Retinal pigment epithelial cell (primary cell): ENCODE measurements at places on chromosomes 1 and 21.

GRCh38 chr1:155307247-155307740, 1.4 kb upstream of the FDPS start:
- no peak for DNase-seq

GRCh38 chr1:20114021-20114648, 5.2 kb downstream of the PLA2G2D start:
- DNase-seq: no peak

DNA sequence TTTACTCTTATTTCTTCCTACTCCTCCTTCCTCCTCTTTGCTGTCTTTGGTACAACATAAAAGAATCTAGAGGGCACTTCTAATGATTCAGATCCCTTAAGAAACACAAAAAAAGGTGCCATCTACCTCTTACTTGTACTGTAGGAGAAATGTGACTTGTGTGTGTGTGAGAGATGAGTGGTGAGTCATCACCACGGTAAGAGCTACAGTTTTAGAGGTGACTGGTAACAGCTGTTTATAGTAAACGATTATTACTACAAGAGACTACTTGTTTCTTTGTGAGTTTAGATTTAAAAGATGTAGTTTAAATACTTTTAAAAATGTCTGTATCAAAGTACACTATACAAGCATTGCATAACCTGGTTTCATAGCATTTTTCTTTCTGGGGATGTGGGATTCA, 40.4 kb downstream of the SLC35D1 start:
- DNase-seq: no peak

- no peak for DNase-seq
Measured at GRCh38 chr21:46063227-46063626, 34.7 kb upstream of the COL6A2 start.

DNA sequence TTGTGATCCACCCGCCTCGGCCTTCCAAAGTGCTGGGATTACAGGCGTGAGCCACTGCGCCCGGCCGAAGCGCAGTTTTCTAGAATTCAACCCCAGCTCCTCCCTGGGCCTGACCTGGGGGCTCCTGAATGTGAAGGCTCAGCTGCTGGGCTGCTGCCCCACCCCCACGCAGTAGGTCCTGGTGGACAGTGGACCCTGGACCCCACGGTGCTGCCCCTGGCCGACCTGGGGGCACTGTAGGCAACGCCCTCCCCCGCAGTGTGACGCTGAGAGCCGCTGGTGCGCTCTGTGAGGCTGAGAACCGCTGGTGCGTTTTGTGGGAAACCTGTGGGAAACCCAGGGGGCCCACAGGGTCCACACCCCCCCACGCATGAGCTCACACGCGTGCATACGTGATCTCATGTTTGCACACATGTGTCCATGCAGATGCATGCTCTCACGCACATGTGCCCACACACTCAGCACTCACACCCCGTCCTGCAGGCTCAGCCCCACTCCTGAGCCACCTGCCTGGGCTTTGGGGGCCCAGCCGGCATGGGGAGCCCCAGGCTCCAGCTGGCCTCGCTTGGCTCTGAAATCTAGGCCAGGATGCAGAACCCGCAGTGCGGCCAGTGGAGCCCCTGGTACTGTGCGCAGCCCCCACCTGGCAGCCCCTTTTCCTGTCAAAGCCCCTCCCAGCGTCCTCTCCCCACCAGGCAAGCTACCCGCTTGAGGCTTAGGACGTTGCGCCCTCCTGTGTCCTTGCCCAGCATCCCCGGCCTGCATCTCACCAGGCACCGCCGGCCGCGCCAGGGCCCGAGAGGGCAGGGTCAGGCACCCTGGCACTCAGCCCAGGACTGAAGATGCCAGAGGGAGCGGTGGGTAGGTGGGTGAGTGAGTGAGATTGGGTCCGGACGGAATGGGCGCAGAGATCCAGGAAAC, 67.7 kb downstream of the COL18A1 start:
- DNase-seq: peak; percentile 30

DNA sequence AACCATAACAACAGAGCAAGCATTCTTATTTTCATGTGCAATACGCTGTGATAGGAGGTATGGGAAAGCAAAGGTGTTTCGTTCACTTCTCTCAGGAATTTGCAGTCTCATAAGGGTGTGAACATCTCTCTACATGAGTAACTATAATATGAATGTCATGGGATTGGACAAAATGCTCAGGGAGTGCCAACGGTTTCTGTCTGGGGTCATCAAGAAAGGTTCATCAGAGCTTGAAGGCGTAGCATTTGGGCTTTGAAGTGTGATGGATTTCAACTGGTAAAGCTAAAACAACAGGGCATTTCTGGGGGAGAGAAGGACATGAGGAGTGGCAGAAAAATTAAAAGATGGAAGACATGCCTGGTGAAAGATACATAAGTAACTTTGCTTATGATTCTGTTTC, 32.4 kb downstream of the GREM2 start:
- no peak for DNase-seq

- no peak for DNase-seq
Measured at GRCh38 chr1:98947071-98947470, 57.6 kb downstream of the PLPPR5 start.

- no peak for DNase-seq
Measured at GRCh38 chr1:39727932-39728317, 10.8 kb upstream of the PPIE start.

DNA sequence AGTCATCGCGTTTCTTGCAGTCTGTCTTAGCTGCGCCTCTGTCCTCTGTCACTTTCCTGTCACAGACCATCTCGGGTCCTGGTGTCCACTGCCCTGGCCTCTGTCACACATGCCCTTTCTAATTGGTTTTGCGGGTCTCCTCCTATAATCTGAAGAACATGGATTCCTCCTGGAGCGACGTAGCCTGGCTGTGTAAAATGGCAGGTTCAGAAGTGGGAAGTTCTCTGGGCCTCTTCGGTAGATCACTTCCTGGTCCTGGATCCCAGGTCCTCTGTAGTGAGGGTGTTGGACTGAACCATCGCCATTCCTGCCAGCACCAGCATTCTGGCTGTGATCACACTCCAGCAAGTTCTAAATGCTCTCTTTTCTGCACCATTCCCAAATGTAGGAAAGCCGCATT, 857 bp downstream of the FAM3B start:
- DNase-seq: no peak

DNA sequence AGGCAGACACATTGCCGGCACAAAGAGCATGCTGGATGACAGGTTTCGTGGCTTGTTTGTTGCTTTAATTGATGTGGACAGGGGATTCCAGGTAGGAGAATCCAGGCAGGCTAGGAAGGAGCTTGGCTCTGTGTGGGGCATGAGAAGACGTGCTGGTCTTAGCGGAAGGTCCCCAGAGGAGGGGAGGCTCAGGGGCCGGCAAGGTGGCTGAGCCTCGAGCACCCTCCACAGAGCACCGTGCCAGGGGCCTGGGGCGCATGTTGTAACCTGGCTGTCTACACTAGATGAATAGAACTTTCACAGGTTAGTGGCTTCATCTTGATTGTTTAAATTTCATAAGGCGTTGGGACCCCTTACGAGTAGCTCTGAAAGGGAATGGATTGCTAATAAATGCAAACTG, 223.1 kb downstream of the CAMTA1 start:
- DNase-seq: no peak

GRCh38 chr1:225653463-225654276, 747 bp upstream of the ENAH start:
- no peak for DNase-seq

DNA sequence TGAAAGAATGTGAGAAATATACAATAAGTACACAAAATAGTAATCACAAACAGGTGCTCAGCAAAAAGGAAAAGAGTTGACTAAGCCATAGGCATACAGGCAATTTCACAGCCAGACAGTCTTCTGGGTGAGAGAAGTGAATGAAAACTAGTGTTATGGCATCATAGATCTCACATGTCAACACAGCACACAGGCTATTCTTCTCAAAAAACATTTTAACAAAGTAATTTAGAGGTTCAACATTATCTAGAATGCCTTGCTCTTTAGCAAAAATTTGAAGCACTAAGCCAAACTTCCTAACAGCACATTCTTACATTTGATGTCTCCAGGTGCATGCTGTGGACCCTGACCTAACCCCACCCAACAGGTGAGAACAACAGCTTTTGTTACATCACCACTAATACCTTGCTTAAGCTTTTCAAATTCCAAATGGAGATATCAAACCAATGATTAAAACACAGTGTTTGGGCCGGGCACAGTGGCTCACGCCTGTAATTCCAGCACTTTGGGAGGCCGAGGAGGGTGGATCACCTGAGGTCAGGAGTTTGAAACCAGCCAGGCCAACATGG, 30.5 kb downstream of the OTUD7B start:
- DNase-seq: no peak

GRCh38 chr1:64683419-64683818, 61.5 kb upstream of the RAVER2 start:
- DNase-seq: no peak

DNA sequence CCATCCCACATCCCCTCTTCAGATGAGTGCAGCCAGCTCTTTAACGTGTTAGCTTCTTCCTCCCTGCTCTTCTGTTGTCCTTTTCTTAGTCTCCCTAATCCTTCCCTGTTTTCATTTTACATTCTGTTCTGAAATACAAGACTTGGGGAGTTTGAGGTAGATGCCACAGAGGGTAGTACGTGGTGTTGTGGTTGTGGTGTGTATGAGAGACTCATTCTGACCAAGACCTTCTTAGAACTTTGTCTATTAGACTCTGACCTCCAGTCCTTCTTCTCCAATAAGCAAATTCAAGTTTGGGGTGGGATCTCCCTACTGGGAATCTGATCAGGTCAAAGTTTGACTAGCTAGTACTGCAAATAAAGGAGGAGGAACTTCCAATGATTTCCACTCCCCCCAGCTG, 39.5 kb downstream of the CACNA1E start:
- DNase-seq: no peak

GRCh38 chr1:38028671-38029070, 16.1 kb downstream of the UTP11 start:
- DNase-seq: no peak

GRCh38 chr21:43012596-43012995, 38.2 kb downstream of the PKNOX1 start:
- DNase-seq: no peak

DNA sequence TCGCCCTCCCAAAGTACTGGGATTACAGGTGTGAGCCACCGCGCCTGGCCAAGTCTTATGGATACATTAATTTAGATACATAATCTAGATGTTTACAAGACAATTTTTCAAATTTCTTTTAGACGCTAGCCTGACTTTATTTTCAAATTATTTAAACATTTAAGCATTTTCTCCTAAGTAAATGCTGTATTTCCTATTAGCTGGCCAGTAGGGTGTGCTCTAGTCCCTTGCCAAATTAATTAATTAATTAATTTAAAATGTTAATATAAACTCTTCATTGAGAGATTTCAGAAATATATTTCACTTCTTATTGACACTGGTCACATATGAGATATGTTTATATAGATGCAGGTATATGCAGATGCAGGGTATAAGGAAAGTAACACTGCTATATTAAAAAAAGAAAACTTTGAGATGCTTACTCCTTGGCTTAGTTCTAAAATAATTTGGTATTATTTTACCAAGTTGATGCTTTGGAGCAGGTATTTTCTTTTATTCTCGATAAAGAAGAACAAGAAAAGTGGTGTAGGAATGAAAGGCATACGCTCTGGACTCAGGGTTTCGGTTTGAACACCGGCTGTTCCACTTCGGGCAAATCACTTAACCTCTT, 5.2 kb upstream of the ERRFI1 start:
- no peak for DNase-seq

DNA sequence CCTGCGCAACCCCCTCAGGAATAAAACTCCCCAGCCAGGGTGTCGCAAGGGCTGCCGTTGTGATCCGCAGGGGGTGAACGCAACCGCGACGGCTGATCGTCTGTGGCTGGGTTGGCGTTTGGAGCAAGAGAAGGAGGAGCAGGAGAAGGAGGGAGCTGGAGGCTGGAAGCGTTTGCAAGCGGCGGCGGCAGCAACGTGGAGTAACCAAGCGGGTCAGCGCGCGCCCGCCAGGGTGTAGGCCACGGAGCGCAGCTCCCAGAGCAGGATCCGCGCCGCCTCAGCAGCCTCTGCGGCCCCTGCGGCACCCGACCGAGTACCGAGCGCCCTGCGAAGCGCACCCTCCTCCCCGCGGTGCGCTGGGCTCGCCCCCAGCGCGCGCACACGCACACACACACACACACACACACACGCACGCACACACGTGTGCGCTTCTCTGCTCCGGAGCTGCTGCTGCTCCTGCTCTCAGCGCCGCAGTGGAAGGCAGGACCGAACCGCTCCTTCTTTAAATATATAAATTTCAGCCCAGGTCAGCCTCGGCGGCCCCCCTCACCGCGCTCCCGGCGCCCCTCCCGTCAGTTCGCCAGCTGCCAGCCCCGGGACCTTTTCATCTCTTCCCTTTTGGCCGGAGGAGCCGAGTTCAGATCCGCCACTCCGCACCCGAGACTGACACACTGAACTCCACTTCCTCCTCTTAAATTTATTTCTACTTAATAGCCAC, 696 bp downstream of the TGFB2 start:
- DNase-seq: no peak

DNA sequence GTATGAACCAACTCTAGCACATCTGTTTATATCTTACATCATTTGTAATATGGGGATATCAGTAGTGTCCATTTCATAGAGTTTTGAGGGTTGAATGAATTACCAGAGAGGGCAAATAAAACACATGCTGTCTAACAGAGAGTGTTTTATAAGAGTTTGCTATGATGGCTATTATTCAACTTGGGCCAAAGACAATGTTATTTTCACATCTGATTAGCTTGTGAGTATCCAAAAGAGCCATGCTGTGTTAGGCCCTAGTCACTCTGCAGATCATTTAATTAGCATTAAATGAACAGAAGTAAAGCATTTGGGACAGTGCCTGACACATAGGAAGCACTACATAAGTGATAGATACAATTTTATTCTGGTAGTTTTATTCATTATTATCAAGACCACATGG, 4.2 kb upstream of the RNF11 start:
- DNase-seq: no peak

GRCh38 chr1:214010717-214011116, 22.9 kb downstream of the PROX1 start:
- no peak for DNase-seq

DNA sequence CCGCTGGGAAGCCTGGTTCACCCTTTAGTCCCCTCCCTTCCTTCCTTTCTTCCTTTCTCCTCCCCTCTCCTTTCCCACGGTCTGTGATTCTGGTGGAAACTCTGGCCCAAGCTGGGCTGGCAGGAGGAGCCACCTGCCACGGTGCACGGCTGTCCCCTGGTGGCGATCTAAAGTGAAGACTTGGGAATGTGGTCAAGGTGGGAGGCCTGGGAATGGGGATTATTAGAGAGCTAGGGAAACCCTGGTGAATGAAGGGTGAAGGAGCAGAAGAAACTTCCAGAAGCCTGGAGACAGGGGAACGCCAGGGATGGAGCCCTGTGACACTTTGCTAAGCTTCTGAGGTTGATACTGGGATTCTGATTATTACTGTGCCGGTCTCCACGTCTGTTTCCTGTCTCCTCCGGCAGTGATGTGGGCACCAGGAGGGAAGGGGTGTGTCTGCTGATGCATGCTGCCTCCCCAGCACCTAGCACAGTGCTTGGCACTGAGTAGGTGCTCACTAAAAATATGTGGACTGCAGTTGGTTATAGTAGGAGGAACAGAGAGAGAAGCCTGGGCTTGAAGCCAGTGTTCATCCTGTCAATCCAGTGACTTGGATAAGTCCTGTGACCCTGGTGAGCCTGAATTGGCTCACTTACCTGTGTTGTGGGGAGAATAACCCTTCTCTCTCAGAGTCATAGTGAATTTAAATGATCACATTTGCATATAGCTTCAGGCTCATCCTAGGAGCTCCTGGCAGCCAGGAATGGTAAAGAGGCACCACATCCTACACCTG, 71.2 kb upstream of the NBPF3 start:
- peak; percentile 29 for DNase-seq

- DNase-seq: no peak
Measured at GRCh38 chr1:218492874-218493273, 147.7 kb downstream of the TGFB2 start.
